ENCODE measurements at places on chromosomes 5 and 9. TPM values are rescaled to one million over a fixed set of nuclear protein-coding genes. Genes with fewer than 3 reads are reported as not detected.

DNA sequence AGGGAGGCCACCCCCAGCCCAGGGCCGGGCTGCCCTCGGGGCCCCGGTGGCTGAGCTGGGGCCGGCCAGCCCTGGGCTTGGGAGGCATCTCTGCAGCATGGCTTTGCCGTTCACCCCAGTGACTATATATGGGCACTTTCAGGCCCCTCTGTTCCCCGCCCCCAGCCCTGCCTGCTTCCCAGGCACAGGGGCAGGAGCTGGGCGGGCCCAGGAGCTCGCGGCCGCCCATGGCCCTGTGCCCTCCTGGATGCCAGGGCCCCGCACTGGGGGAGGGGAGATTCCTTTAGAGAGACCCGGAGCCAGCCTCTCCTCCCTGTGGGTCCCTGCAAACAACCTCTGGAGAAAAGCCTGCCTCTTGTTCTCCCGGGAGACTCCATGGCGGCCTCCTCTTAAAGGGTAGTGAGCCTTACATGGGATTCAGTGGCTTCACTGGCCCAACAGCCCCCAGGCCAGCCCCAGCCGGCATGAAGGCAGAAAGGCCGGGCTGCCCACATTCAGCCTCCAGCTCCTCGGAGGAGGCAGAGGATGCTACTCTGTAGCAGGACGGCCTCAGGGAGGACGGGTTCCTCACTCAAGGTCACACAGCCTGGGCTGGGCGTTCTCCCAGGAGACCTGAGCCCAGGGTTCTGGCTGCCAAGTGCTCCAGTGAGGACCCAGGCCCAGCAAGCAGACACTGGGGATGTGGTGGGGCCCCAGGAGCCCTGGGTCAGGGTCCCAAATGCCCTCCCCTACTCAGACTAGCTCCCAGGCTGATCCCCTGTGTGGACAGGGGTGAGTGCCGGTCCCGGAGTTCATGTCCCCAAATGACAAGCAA, 4.1 kb downstream of the NACC2 start:
- DNase-seq: no peak
- H3K36me3 ChIP-seq: no peaks in the 10 kb centered on the region
- H3K4me3 ChIP-seq: peak overlapping the region; percentile 10
- H3K27ac ChIP-seq: peak overlapping the region; percentile 91
- no peaks in the 10 kb centered on the region for H3K27me3 ChIP-seq

DNA sequence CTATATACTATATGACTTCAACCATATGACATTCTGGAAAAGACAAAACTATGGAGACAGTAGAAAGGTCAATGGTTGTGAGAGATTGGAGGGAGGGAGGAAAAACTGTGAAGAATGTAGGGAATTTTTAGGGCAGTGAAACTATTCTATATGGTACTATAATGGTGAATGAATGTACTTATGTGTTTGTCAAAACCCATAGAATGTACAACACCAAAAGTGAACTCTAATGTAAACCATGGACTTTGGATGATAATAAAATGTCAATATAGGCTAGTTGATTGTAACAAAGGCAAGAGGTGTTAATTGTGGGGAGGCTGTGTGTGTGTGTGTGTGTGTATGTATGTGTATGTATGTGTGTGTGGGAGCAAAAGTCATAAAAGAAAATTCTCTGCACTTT, 10.8 kb upstream of the STOM start:
- H3K4me3 ChIP-seq: no peak overlapping the region
- DNase-seq: no peak
- no peak overlapping the region for H3K27ac ChIP-seq
- no peaks in the 10 kb centered on the region for H3K4me1 ChIP-seq

- no peaks in the 10 kb centered on the region for H3K27me3 ChIP-seq
- no peak overlapping the region for H3K4me3 ChIP-seq
- no peak overlapping the region for H3K27ac ChIP-seq
- peaks cover 6% of the 10 kb centered on the region for H3K4me1 ChIP-seq
- no peak for DNase-seq
Measured at GRCh38 chr9:120855827-120856670, 13.3 kb upstream of the PSMD5 start.

DNA sequence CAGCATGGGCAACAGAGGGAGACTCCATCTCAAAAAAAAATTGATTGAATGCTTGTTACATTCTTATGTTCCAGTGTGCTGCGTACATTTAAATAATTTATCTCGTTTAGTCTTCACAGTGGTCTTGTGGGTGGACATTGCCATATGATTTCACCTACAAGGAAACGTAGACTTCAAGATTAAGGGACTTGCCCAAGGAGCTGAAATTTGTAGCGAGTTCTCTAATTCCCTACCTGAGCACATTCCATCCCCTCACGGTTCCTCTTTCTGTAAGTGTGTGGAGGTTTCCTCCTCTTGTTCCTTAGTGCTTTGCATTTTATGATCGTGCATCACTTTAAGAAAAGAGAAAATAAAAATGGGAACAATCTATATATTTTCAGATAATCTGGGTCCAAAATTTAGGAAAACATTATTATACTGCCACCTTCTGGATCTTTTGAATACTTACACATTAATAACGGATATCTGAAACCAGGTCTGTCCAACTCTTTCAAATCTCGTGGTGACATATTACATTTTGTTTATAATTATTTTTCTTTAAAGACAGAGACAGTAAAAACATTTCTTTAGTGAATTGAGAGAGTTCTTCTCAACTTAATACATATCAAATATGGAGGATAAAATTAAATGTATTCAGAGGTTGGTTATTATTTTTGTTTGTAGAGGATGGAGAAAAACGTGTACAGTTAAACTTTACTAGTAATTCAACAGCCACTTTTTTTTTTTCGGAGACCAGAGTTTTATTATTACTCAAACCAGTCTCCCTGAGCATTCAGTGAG, 29.9 kb upstream of the C7 start:
- H3K4me3 ChIP-seq: no peak overlapping the region
- DNase-seq: no peak
- no peaks in the 10 kb centered on the region for H3K4me1 ChIP-seq
- H3K36me3 ChIP-seq: no peaks in the 10 kb centered on the region
- no peaks in the 10 kb centered on the region for H3K27me3 ChIP-seq
- no peak overlapping the region for H3K27ac ChIP-seq

The FAM78A gene
- 0.61 TPM for total RNA-seq

The HMGCS1 gene
- total RNA-seq: 278 TPM
